ENCODE measurements at places on chromosomes 1 and 21.

- no peak for DNase-seq
Observed at GRCh38 chr1:81662913-81663526, 137.7 kb upstream of the ADGRL2 start.

- no peak for DNase-seq
Observed at GRCh38 chr21:37172646-37173045, 94.5 kb downstream of the VPS26C start.

- no peak for DNase-seq
Observed at GRCh38 chr1:4071653-4072052, 171.6 kb upstream of the C1orf174 start.

- no peak for DNase-seq
Observed at GRCh38 chr1:9724706-9725476, 73.4 kb downstream of the PIK3CD start.

DNA sequence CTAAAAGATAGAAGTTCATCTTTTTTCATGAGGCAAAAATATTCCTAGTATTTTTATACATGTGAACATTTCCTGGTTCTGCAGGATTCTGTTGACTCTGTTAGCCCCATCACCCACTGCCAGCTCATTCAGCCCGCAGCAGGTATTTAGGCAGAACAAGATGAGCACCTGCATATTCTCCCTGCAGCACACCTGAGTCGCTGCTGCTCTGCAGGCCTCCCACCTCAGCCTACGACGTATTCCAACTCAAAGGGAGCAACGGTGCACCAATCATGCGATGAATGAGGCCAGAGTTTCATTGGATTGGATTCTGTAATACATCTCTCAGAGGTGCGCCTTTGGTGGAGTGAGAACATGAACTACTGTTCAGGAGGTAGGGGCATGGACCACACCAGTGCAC lies 87.6 kb downstream of the CNIH3 start:
- no peak for DNase-seq
